ENCODE measurements at places on chromosomes 4 and X.
A peak's percentile ranks its signal among the peaks of the same experiment; 100 is the strongest.

DNA sequence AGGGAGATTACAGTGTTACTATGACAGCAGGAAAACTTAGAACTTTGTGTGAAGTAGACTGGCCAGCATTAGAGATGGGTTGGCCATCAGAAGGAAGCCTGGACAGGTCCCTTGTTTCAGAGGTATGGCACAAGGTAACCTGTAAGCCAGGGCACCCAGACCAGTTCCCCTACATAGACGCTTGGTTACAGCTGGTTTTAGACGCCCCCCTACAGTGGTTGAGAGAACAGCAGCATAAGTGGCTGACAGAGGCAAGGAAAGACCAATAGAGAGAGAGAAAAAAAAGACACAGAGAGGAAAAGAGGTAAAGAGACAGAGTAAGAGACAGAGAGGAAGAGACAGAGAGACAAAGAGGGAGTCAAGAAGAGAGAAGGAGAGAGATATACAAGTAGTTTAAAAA lies 144.5 kb downstream of the GC start:
- DNase-seq, result no peak

- no peak for DNase-seq
Measured at GRCh38 chr4:125728568-125728967, 413.8 kb downstream of the FAT4 start.

GRCh38 chr4:112145326-112145789 lies at the start of gene FAM241A:
Gene FAM241A (plus strand): TSS chr4:112145454. CDS start chr4:112145581, 127 bp downstream.
- peak; percentile 66 for DNase-seq

DNA sequence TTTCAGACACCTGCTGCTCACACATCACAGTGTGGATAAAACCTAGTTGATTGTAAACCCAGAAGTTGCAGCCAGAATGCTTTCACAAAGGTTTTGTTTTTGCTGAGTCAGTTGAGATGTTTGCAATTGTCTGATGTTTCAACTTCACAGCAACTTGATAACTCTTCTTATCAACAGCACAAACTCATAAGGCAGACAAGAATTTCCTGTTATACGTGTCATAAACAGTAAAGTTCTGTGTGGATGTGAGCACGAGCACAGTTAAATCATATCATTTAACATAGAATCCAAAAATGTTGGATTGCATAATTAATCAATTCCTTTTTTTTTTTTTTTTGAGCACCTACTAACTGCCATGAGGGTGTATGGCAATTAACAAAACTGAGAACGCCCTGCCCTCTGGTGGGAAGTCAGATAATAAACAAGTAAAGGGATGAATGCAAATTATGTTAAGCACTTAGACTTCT lies 512.2 kb downstream of the PDHA2 start:
- DNase-seq, result peak; percentile 9

DNA sequence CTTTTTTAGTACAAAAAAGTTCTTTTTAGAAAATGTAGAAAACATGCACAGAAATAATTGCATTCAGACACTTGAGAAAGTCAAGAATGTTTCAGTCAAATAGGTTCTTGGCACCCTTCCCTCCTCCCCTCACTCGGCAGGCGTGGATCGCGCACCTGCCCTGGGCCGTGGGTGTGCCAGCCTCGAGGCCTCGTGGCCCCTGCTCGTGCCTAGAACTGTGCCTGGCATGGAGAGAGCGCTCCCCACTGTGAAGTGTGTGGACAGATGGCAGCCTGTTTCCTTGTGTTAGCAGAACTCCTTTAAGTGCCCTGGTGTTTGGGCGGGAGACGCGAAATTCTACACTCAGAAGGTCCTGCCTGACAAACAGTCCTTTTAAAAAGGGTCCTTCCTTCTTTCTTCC lies 14.7 kb downstream of the RGS12 start:
- no peak for DNase-seq
